Activated T-helper 1 cell treated with anti-CD3 and anti-CD28 coated beads, Interleukin-12 subunit alpha, Interleukin-12 subunit beta, Interleukin-2, Interleukin-4 antibody, amounts not matched to agents 30 ng/mL and 10 ng/mL and 1 ng/mL, durations not matched to agents 14 hours and 24 hours and 36 hours (primary cell): ENCODE measurements at places on chromosomes 4 and X. TPM values are rescaled to one million over a fixed set of nuclear protein-coding genes. Genes with fewer than 3 reads are reported as not detected.

GRCh38 chr4:6873291-6873690 is 36.3 kb upstream of the TBC1D14 start:
- no peak for DNase-seq

DNA sequence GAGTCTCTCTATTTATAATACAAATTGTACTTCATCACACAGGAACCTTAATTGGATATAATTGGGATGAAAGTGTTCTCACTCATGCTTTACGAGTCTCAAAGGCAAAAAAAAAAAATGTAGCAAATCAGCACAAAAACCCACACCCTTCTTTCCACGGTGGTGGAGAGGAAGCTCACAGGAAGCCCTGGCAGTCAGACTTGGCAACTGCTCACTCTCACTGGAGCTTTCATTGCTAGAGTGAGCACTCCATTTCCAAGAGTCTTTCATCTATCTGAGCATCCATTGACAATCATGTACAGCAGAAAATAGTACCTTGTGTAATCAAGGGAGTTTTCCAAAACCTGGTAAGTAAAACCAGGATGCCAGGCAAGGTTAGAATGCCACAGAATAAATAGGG is 2159.4 kb upstream of the AGA start:
- no peak for DNase-seq

- DNase-seq: peak; percentile 59
Measured at GRCh38 chrX:12984603-12985319, 9.9 kb downstream of the TMSB4X start.

Gene UGT2A3
- not detected in 2 replicates for total RNA-seq

DNA sequence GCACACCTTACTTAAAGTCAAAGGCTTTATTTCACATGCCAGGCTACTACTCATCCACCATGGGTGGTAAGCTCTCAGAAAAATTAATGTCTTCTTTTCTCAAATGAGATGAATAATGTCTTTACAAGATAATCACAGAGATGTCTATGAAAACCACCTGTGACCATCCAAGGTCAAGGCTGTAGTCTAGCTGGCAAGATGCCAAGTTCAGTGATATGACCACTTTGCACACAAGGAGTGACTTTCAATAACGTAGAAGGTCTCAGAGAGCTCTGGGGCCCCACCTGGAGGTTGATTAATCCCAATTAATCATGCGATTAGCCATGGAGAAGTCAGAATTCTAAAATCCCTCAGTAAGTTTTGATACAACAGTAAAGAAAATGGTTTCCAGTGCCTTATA is 20.5 kb downstream of the ANOS1 start:
- no peak for DNase-seq

DNA sequence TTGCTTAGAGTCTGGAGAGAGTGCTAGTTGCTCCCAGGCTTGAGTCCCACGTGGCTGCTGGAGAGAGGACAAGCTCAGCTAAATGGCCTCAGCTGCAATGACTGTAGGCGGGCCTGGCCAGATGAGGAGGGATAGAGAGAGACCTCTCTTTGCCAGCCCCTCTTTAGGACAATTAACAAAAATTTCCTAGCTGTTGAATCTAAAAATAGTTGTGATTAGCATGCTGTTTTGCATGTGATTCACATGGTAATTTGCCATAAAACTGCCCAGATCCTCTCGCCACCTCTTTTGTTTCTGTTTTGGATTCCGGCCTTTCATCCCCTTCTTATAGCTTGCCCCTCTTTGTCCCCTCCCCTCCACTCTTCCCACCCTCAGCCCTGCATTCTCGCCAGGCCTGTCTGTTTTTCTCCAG is 28.9 kb upstream of the PRPS1 start:
- no peak for DNase-seq

- DNase-seq: no peak
Measured at GRCh38 chrX:19372547-19373331, 29.0 kb downstream of the PDHA1 start.

- no peak for DNase-seq
Measured at GRCh38 chr4:73055241-73055897, 14.1 kb downstream of the COX18 start.

Gene ANK2
- 2.9 and 3.1 TPM in 2 replicates for total RNA-seq

DNA sequence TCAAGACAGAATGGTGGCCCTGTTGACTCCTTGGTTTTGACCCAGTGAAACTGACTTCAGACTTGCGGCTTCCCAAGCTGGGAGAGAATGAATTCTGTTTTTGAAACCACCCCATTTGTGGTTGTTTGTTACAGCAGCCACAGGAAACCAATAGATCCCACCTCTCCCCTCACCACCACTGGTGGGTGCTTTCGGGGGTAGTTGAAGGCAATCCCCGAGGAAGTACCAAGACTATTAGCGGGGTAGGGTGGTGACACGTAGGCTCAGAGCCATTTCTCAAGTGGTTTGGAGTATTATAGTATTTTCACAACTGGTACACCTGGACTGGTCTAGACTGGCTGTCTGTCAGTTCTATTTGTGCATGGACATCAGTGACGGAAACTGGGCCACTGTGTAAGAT is 189.1 kb upstream of the RBPJ start:
- peak; percentile 8 for DNase-seq

Gene APOO
- total RNA-seq: 29.0 and 30.0 TPM in 2 replicates

Gene ATOH1
- not detected in 2 replicates for total RNA-seq

DNA sequence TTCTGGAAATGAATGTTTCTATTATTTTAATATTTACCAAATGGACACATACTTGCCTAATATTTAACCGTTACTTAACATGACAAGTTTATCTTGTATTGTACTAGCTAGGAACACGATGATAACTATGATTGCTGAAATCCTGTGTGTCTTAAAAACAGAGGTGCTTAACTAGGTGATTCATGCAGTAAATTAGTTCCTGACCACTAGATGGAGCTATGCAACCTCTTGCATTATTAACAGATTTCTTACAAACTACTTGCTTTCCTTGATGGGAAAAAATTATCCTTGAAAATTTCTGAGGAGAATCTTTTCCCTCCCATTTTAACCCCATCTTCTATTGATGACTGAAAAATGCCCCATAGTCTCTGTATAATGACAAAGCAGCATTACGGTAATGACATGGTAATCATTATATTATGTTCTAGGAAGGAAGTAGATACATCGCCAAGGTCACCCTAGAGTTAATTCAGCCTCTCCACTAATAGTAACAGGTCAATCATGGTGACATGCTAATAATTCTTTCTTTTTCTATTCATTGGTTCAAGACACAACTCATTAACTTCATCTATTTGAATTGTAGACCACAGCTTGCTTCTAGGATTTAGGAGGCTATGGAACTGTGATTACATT is 844.2 kb downstream of the RAPGEF2 start:
- DNase-seq: no peak

GRCh38 chrX:107718156-107718621 is 57.4 kb downstream of the TSC22D3 start:
- peak; percentile 38 for DNase-seq

GRCh38 chrX:150873616-150874015 is 24.9 kb downstream of the CD99L2 start:
- no peak for DNase-seq

Gene S100P
- 1.7 and 1.9 TPM in 2 replicates for total RNA-seq

DNA sequence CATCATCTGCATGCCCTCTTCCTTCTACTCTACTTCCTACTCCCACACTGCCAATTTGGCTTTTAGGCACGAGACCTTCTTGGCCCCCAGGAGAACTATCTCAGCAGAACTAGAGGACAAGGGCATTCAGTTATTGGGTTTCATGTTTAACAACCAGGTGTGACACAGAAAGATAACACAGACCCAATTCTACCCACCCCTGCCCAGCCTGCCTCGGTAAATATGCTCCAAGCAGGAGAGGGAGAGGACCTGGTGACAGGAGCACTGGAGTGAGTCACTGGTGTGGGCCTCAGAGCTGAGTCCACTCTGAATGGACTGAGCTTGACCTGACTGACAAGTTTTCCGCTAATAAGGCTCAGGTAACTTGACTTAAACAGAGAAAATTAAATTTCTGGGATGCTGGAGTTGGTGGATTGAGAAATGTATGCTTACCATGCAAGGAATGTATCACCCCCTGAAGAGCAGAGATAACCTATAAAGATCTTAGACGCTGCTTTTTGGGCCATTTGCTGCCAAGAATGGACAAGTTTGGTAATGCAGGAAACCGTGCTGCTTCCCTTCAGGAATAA is 52.5 kb downstream of the CASP3 start:
- no peak for DNase-seq

GRCh38 chrX:53317365-53318069 is 36.1 kb upstream of the IQSEC2 start:
- peak; percentile 30 for DNase-seq

Gene ZFYVE28
- 4.6 and 5.1 TPM in 2 replicates for total RNA-seq

Gene NAA11
- total RNA-seq: not detected in 2 replicates

Gene TSPAN7
- 0.54 TPM in 1 of 2 replicates, not detected in the other for total RNA-seq

- DNase-seq: no peak
Measured at GRCh38 chrX:145213504-145213903, 33.8 kb upstream of the SPANXN1 start.

GRCh38 chr4:21946858-21947257 is 1.7 kb downstream of the KCNIP4 start:
- no peak for DNase-seq

Gene FAM47A
- not detected in 2 replicates for total RNA-seq

Gene ZFP42
- 0.08 TPM in 1 of 2 replicates, not detected in the other for total RNA-seq
